Endothelial cell of umbilical vein (primary cell): ENCODE measurements at places on chromosomes 12 and 14. TPM values are rescaled to one million over a fixed set of nuclear protein-coding genes. Genes with fewer than 3 reads are reported as not detected.

GRCh38 chr14:87566991-87567390, 426.0 kb downstream of the GALC start:
- DNase-seq: no peak

DNA sequence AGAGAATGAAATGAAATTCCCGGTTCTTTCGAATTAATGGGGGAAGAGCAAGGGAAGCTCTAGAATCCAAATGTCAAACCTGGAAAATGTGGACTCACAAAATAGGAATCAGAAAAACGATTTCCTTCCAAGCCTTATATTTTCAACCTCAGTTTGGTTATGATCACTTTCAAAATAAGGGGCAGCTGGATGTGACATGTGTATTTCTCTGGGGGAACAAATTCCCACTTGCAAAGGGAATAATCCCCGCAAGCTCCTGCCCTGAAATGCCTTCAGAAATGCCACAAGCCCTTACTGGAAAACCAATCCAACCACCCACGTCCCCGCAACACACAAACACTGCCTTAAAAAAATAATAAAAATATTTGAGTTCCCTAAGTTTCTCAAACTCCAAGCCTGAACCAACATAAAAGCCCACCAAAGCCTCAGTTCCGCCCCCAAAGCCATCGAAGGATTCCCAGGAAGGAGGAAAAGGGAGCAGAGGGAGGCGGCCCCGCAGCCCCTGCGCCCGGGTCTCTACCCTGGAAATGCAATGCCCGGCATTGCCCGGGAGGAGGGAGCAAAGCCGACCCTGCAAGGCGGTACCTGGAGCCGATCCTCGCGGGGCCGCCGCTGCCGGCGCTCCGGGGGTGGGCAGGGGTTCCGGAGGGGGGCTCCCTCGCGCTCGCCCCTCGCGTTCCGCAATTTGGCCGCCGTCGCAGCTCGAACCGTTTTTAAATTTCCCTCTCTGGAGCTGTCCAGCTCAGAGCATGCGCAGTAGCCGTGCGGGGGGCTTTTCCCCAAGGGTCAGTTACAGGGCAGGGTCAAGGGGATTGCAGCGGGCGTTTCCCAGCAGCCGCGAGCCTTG, at the start of gene FOXN4:
FOXN4 (minus strand) TSS at position 751 of the 847 bp plus-strand sequence. CDS start 963 bp downstream, outside the sequence.
- DNase-seq: no peak

OTOGL gene
- total RNA-seq: 2.0 and 3.1 TPM in 2 replicates

- no peak for DNase-seq
These were observed 900.9 kb downstream of the FLRT2 start for GRCh38 chr14:86430853-86431252.

DNA sequence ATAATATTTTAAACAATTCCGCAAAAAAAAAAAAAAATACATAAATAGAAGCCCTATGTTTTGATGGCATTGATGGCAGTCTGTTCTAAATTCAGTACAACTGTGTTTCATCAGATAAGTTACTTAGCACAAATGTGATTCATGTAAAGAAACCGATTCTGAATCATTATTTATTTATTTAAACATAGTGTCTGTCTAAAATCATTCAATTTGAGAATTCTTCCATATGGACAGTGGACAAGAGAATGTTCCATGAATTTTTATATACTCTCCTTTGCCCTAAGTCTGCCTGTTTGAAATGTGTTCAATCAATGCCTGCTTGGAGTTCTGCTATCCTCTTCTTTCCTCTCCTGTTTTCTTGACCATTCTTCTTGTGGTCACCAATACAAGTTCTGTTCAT, 126.5 kb downstream of the PDE3A start:
- peak; percentile 17 for DNase-seq

GRCh38 chr14:70771781-70772212, 37.5 kb downstream of the MAP3K9 start:
- no peak for DNase-seq

DNA sequence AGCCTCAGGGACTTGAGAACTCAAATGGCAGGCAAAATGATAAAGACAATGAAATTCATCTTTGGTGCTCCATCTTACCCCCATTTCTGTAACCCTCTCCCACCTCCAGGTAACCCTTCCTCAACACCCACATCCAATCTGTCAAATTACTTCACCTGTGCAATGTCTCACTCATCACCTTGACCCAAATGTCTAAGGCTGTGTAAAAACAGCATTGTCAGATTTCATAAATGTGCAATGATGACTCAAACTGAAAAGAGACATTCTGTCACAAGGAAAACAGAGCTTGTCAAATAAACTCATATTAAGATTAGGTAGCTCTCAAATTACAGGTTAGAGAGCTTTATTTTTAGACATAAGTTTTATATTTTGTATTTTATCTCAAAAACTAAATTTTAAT, 19.9 kb upstream of the COCH start:
- DNase-seq: no peak

ACACB gene
- total RNA-seq: 3.9 and 5.7 TPM in 2 replicates

GRCh38 chr12:94200695-94201094, 52.3 kb downstream of the PLXNC1 start:
- DNase-seq: no peak

GRCh38 chr12:95977764-95978305, 18.3 kb downstream of the HAL start:
- no peak for DNase-seq

PPFIA2 gene
- not detected in 2 replicates for total RNA-seq

GRCh38 chr12:76790564-76791552, 26.9 kb downstream of the ZDHHC17 start:
- DNase-seq: peak; percentile 46

EMP1 gene
- 528 and 577 TPM in 2 replicates for total RNA-seq
